Mammary epithelial cell (primary cell): ENCODE measurements at places on chromosomes 7 and 10. TPM values are rescaled to one million over a fixed set of nuclear protein-coding genes. Genes with fewer than 3 reads are reported as not detected.

DNA sequence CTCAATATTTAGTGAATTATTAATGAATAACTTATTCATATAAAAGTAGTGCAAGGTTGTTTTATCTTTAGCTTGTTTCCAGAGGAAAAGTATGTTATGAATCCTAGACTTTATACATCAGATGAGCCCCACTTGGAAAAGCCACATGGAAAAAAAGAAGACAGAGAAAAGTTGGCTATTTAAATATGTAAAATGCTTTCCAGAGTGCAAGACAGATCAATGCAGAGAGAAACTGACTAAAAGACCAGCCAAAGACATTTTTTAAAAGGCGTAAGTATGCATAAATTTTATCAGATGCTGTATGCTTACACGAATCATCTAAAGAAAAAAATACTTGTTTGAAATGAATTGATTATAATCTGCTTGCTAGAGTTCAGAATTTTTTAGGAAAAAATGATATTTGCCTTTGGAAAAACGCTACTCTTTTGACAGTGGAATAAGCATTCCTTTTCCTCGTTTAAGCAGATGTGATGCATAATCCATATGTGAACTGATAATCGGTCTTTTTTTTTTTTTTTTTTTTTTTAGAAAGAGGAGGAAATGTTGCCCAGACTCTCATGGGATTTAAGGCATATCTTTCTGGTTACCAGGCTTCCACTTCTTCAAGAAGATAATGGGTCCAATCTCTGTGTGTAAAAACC lies 70.7 kb downstream of the RELN start:
- no peak for DNase-seq

- peak; percentile 39 for DNase-seq
Observed at GRCh38 chr10:8418631-8419030, 364.1 kb downstream of the GATA3 start.

- DNase-seq = no peak
Observed at GRCh38 chr10:82191653-82192052, 316.7 kb downstream of the NRG3 start.

DNA sequence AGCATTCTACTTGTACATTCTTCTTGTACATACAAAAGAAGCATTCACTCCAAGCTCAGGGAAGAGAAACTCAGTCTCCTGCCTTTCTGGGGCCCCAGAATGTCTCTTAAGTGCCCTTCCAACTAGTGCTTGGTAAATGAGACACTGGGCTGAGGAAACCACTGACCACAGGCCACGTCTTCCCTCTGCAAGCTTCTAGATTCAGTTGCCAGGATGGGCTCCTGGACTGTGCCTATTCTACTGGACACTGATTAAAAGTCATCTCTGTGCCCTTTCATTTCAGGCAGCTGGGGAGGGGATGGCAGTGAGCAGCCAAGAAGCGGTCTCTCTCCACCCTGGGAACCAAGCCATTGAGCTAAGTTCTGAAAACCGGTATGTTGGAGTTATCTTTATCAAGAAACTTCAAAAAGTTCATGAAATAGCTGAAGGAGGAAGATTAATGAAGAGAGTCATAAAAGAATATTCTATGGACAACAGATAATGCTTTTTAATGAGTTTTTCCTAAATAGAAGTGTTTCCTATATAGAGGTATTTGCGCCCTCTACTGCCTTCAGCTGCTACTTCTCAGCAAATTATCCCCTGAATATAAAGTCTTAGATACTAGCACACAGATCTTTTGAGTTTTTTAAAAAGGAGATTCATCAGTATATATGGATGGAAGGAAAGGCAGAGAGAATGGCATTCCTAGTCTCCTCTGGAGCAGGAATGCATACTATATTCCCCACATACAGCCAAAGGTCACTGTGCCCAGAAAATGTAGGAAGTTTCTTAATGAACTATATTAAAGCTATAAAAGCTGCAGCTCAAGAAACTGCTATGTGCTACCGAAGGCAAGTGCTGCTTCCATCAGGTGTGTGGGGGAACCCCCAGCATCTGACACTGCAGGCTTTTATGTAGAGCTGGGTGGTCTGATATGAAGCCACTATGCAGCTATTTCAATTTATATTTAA lies 8.4 kb upstream of the IFIT1B start:
- DNase-seq = no peak

DNA sequence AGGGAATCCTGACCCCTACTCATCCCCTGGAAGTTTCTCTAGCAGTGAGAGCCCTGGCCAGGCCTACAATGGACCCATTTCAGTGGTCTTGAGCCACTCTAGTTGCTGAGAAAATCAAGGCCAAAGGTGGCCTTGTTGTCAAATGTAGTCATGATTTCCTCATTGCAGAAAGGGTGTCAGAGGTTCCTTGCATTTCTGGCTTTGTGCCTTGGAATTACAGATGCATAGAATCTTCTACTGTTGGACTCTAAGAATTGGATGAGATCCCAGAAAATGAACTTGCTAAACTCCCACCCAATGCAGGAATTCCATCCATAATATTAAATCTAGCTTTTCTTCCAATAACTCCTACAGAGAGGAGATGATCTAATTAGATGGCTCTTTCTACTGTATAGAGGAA lies 12.2 kb downstream of the CPA2 start:
- peak; percentile 27 for DNase-seq

Gene TYSND1
- 21.7 and 24.4 TPM in 2 replicates for total RNA-seq

DNA sequence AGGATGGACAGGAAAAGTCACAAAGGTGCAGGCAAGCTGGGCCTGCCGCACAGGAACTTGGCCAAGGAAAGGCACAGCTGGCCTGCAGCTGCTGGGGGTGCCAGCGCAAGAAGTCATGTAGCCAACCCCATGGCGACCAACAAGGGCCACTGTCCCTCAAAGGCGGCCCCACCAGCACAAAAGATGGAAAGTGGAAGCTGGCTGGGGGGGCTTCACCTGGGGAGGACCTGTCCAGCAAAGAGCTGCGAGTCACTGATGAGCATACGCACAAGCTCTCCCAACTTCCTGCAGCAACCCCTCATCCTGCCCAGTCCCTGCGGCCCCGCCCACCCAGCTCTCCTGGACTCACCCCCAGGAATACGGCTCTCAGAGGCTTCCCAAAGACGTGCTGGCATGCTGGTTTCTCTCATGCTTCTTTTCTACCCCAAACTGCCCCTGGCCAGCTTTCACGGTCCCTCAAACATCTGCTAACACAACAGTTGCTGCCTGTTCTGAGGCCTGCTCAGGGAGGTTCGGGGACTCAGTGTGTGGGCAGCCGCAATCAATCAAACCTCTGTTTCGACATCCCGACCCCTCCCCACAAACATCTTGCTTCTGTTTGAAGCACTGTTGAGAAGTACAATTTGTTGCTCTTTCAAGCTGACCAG lies 67.6 kb downstream of the FAM53B start:
- no peak for DNase-seq

DNA sequence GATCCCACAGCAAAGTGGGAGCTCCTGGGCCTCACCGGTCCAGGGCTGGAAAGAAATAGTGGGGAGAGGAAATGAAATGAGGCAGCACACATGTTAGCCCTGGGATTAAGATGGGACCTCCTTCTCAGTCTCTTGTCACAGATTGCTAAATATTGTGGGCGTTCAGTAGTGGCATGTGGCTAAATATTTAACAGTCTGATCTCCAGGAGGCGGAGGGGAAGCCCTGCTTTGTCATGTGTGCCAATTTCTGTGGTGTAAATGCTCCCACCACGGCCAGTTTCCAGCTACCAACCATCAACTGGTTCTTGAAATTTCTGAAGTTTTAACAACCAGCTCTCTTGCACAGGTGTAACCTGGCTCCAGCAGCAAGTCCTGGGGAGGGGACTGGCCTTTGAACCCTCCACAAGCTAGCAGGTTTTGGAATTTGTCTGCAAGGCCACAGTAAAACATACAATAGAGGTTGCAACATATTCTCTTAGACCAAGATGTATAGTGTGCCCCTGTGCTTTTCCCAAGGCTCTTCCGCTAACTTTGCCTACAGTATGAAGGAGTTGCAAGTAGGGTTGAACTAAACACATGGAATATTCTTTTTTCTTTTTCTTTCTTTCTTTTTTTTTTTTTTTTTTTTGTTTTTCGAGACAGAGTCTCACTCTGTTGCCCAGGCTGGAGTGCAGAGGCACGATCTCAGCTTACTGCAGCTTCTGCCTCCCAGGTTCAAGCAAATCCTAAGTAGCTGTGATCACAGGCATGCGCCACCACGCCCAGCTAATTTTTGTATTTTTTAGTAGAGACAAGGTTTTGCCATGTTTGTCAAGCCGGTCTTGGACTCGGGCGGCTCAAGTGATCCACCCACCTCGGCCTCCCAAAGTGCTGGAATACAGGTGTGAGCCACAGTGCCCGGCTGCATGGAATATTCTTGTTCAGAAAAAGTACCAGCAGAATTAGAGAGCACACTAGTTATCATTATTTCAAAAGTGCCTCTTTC lies 103.1 kb upstream of the PCBD1 start:
- DNase-seq = no peak

Gene C10orf67
- total RNA-seq = 0.16 and 0.35 TPM in 2 replicates

- DNase-seq = no peak
Observed at GRCh38 chr10:130807096-130807495, 504.4 kb downstream of the TCERG1L start.

Gene BPGM
- total RNA-seq = 55.2 TPM

DNA sequence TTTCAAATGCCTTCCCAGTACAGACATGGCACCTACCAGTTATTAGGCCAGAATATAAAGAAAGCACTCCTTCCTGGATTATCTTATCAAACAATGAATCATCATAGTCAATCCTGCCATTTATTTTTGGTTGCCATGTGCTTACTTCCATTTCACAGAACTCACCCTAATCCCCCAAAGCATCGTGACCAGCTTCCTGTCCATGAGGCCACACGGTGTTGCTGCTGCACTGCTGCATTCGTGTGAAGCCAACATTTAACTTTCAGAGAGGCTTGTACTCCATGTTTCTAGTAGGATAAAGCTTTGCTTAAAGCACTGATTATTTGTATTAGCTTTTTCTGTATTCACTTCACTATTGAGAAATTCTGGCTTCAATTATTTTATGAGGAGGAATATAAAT lies 14.4 kb downstream of the COL28A1 start:
- no peak for DNase-seq

- peak; percentile 95 for DNase-seq
Observed at GRCh38 chr7:41955893-41956675, 253.2 kb upstream of the INHBA start.

- peak; percentile 40 for DNase-seq
Observed at GRCh38 chr7:84232646-84233045, 38.1 kb upstream of the SEMA3A start.

DNA sequence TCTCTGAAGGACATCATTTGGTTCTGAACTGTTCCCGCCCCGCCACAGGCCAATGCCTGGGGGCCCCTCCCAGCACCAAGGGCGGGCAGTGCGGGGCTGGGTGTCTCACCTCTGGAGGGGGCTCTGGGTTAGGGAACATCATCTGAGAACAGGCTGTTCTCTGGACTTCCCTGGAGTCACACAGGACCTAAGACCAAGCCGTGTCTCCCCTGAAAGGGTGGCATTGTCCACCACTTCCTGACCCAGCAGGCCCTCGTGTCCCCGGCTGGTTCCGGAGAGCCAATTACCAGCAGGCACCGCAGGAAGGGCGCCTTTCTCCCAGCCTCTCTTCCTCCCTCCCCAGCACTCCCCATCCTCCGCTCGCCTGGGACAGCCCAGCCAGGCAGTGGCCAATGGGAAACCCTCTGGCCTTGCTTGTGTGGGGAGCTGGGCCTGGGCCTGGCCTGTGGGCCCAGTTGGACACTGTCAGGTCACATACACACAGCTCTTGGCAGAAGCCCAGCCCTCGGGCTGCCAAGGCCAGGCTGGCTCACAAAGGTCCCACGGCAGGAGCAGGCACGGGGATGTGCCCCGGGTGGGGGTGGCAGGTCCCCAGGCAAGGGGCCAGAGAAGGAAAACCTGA lies 119.5 kb downstream of the SPDYE5 start:
- no peak for DNase-seq

Gene HOXA6
- total RNA-seq = 1.7 and 3.1 TPM in 2 replicates

Gene CALML3
- total RNA-seq = 173 TPM

DNA sequence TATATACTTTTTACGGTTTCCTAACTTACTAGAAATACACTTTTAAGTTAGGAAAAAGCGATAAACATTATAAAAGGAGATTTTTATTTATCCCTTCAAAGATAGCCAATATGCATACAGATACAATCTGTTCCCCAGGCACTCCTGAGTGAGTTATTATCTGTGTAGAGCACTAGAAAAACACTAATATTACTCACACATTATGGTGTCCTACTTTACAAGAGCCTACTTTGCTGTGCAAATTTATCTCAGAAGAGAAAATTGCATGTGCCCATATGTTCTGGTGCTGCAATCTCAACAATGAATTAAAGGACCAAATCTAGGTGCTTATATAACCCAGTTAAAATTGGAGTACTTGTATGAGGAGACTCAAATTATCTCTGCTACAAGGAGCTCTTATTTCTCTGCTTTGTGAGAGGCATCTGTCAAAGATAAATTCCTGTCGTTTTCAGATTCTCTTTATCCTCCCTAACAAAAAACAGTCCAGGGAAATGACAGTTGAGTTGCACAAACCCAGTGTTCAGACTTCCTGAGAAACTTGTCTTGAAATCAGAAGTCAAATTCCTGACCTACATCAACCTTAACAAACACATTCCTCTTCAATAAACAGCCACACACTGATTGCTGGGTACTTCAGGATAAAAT lies 28.9 kb downstream of the CPA1 start:
- DNase-seq = no peak

DNA sequence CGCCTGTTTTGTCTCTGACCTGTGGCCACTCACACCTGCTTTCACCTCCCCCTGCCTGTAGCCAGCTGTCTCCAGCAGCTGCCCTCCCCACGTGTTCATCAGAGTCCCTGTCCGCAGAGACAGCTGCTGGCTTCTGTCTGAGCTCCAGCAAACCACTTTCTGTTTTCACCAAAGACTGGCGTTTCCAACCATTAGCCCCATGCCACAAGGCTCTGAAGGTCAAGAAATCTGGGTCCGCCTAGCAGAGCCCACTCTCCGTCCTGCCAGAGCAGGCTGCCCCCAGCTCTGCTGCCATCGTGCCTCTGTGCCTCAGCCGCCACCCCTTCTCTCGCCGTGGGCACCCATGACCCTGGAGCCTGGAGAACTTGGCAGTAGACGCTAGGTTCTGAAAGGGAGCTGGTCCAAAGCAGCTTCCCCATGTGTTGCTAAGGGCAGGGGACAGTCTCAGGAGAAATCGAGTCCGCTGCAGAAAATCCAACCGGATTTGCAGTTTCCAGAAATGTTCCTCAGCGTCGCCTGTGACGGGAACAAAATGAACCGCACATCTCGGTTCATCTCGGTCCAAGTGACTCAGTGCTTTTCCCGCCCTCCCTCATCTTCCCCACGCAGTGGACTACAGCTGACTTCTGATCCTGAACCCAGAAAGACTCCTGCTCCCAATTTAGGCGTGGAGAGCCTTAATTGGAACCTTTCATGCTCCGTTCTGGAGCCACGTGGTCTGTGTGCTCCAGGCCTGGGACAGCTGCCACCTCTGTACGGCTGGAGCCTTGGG lies 28.0 kb downstream of the TMEM120A start:
- no peak for DNase-seq

DNA sequence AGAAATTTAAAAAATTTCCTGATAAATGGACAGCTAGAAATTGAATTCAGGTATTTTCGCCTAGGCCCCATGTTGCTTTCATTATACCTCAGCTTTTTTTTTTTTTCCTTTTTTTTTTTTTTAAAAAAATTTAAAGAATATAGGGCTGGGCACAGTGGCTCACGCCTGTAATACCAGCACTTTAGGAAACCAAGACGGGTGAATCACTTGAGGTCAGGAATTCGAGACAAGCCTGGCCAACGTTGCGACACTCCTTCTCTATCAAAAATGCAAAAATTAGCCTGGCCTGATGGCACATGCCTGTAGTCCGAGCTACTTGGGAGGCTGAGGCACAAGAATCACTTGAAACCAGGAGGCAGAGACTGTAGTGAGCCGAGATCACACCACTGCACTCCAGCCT lies 334.0 kb downstream of the SORCS1 start:
- no peak for DNase-seq
